Testis (tissue), 5 donors: ENCODE measurements at places on chromosomes 4 and X.

GRCh38 chrX:135006187-135006586, 15.4 kb downstream of the SMIM10 start:
- H3K4me3 ChIP-seq: no peak overlapping the region
- no peaks in the 10 kb centered on the region for H3K4me1 ChIP-seq
- no peak for DNase-seq
- H3K27ac ChIP-seq: no peak overlapping the region
- H3K36me3 ChIP-seq: no peaks in the 10 kb centered on the region

DNA sequence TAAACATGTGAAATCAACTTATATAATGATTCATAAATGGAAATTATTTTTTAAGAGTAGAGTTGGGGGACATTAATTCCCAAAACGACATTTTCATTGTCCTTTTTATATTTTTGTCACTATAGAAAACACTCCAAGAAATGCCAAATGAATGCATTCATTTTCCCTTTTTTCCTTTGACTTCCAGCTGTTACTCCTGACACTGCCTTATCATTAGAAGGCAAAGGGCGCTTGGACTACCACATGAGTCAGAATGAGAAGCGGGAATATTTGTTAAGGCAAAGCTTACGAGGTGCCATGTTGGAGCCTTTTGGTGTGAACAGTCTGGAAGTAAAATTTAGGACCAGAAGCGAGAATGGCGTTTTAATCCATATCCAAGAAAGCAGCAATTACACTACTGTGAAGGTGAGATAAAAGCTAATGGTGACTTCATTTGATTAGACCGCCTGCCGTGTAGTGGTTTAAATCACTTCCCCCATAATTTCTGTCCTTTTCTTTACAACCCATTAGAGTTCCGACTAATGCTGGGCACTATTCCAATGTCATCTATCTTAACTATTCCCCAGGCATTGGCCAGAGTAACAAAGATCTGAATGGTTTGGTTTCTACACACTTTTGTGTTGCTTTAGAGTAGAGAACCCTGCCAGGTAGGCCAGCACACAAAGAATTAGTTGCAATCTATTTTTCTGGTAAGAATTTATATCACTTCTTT, 166.7 kb downstream of the FAT4 start:
- H3K4me1 ChIP-seq: no peaks in the 10 kb centered on the region
- no peak overlapping the region for H3K4me3 ChIP-seq
- no peak for DNase-seq
- H3K27ac ChIP-seq: no peak overlapping the region

- no peaks in the 10 kb centered on the region for H3K27me3 ChIP-seq
- H3K27ac ChIP-seq: no peak overlapping the region
- no peak for DNase-seq
Observed at GRCh38 chr4:82043809-82044137, 330.0 kb downstream of the HNRNPD start.

GRCh38 chr4:8364141-8364540, 76.4 kb downstream of the ACOX3 start:
- no peaks in the 10 kb centered on the region for H3K27me3 ChIP-seq
- H3K4me1 ChIP-seq: no peaks in the 10 kb centered on the region
- H3K4me3 ChIP-seq: no peak overlapping the region

DNA sequence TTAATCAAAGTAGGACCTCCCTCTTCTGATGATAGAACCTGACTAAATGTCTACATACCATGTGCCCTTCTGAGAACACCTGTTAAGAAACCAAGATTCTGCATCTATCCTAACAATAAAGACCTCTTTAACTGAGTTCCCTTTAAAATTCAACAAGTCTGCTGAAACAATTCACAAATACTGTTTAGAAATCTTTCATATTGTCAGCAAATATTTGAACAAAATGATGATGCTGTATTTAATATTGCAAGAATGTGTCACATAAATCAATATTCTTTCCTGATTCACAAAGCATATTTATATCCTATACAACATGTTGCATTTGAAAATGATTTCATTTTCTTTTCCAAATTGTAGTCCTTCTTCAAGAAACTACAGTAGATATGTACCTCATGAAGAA, 59.6 kb upstream of the BMPR1B start:
- H3K4me1 ChIP-seq: no peaks in the 10 kb centered on the region
- no peak for DNase-seq
- no peaks in the 10 kb centered on the region for H3K36me3 ChIP-seq
- H3K27ac ChIP-seq: no peak overlapping the region
- H3K27me3 ChIP-seq: no peaks in the 10 kb centered on the region

DNA sequence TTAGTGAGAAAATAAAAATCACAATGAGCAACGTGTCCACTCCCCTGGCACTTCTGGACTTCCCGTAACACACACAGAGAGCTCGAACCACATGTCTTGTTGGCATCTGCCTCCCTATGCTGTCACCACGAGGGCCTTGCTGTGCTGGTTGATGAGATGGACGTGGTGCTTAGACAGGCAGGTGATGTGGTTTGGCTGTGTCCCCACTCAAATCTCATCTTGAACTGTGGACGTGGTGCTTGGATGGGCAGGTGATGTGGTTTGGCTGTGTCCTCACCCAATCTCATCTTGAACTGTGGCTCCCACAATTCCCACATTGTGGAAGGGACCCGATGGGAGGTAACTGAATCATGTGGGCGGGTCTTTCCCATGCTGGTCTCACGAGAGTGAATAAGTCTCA, 40.0 kb downstream of the FGFRL1 start:
- no peaks in the 10 kb centered on the region for H3K27me3 ChIP-seq
- H3K36me3 ChIP-seq: no peaks in the 10 kb centered on the region
- H3K4me3 ChIP-seq: no peak overlapping the region
- peaks cover 4% of the 10 kb centered on the region for H3K4me1 ChIP-seq
- no peak overlapping the region for H3K27ac ChIP-seq

- H3K4me3 ChIP-seq: no peak overlapping the region
- H3K27me3 ChIP-seq: no peaks in the 10 kb centered on the region
- DNase-seq: peak; percentile 60
Observed at GRCh38 chrX:140762061-140762460, 52.5 kb downstream of the LINC00632 start.

- no peaks in the 10 kb centered on the region for H3K36me3 ChIP-seq
- no peak overlapping the region for H3K4me3 ChIP-seq
- no peak for DNase-seq
- no peaks in the 10 kb centered on the region for H3K4me1 ChIP-seq
- no peak overlapping the region for H3K27ac ChIP-seq
Observed at GRCh38 chr4:151887031-151887815, 126.4 kb upstream of the GATB start.

GRCh38 chr4:38015886-38016515, 55.8 kb downstream of the PTTG2 start:
- no peaks in the 10 kb centered on the region for H3K4me1 ChIP-seq
- no peaks in the 10 kb centered on the region for H3K36me3 ChIP-seq
- DNase-seq: no peak
- H3K4me3 ChIP-seq: no peak overlapping the region
- H3K27ac ChIP-seq: no peak overlapping the region

DNA sequence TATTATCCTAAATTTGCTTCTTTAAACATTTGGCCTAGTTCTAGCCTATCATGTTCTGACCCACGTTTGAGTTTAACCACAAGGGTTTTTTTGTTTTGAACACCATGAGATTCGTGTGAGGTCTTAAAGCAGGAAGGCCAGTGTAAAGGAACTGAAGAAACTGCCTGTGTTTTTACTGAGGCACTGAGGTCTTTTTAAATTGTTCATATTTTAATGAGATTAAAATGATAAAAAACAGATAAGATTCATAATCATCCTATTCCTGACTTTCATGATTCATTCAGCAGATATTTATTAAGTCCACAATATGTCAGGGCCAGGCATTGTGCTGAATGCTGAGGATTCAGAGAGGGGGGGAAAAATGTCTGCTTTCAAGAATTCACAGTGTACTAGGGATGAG, 3.2 kb downstream of the RPS6KA3 start:
- H3K4me3 ChIP-seq: no peak overlapping the region
- no peaks in the 10 kb centered on the region for H3K36me3 ChIP-seq
- DNase-seq: no peak
- no peaks in the 10 kb centered on the region for H3K27me3 ChIP-seq
- no peaks in the 10 kb centered on the region for H3K4me1 ChIP-seq

DNA sequence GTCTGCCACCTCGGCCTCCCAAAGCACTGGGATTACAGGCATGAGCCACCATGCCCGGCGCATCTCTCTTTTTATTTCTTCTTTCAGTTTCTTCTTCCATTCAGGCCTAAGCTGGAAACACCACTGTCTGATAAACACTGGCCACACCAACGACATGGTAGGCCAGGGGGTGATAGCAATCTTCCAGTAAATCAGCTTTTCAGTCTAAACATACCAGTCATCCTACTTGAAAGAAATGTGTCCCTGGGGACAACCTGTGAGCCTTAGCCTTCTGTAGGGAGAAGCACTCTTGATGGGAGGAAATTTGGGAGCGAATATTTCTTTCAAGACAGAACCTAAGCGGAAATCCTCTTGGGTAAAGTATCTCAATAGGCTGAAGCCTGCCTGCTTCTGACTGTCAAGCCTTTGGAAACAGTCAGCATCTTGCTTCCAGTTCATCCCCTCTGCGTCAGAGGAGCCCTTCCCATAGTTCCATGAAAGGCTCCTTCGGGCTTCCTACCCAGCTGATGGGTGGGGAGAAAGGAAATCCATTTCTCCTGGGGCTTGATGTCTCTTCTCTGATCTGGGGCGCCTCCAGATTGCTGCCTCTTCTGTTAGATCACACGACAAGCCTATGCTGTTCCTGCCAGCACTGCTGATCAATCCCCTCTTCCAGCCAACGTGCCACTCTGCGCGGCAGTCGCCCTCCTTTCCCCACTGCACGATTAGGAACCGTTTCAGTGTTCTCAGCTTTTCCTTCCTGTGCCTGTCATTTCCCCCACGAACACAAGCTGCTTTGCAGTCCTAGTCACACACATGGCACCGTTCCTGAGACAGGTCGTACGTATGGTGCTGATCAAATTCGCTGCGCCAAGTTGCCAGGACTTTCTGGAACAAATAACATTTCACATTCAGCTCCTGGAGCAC, 49.5 kb upstream of the CBR4 start:
- H3K27me3 ChIP-seq: no peaks in the 10 kb centered on the region
- no peak overlapping the region for H3K4me3 ChIP-seq
- H3K27ac ChIP-seq: peak overlapping the region; percentile 63
- DNase-seq: no peak
- H3K4me1 ChIP-seq: peaks cover 16% of the 10 kb centered on the region
- H3K36me3 ChIP-seq: no peaks in the 10 kb centered on the region

DNA sequence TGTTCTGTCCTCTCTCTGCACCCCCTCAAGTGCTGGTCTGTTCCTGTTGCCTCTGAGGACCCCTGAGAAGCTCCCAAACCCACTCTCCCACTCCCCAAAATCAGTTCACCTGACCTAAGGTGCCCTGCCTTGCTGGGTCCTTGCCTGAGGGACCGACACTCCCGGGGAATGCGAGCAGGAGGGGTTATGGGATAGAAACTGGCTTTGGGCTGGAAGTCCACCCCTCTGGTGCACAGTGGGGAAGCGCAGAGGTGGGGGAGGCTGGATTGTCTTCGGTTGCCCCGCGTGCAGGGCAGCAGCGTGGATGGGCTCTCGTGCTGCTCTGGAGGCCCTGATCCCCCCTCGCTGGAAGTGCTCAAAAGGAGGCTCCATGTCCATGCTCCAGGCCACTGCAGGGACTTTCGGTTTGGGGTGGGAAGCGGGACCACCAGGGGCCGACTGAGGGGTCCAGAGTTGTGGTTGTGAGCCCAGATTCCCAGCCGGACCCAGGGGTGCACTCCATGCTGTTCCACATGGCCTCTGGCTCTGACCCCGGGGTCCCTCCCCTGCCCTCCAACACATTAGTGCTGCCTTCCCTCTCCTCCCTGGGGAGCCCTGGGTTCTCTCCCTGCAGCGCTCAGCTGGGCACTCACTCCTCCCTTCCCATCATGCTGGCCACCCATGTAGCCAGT, 7.6 kb downstream of the SORCS2 start:
- H3K4me3 ChIP-seq: no peak overlapping the region
- no peaks in the 10 kb centered on the region for H3K36me3 ChIP-seq
- no peaks in the 10 kb centered on the region for H3K27me3 ChIP-seq
- peak; percentile 7 for DNase-seq
- no peak overlapping the region for H3K27ac ChIP-seq

DNA sequence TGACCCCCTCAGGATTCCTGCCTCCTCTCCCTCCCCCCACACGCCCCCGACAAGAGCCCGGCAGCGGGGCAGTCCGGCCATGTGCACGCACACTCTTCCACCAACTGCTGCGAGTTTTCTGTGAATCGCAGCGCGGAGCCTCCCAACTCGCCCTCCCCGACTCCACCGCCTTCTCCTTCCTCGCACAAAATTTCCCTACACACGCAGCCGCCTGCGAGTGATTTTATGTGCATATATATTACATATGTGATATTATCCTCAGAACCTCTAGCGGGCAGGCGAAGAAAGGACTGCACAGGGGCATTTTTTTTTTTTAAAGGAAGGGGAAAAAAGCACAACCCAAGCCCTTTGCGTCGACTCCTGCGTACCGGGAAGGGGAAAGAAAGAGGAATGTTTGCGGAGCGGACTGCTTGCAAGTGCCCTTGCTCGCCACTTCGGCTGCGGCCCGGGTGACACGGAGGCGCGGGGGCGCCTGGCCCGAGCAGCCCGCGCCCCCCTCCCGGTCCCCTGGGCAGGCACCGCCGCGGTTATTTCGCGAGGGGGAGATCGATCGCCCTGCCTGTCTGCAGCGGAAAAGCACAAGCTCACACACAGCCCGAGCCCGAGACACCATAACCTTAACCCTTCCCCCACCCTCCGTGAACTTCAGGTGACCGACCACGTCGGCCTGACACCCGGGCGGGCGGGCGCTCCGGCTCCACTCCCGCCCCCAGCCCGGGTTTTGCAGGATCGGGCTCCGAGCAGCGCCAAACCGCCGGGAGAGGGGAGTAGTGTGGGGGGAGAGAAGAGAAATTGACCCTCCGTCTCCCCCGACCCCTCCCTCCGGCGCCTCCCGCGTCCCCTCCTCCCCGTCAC, 2.3 kb downstream of the ZNF827 start:
- peak; percentile 70 for DNase-seq
- H3K36me3 ChIP-seq: no peaks in the 10 kb centered on the region
- H3K4me1 ChIP-seq: peaks cover 10% of the 10 kb centered on the region
- peak overlapping the region; percentile 95 for H3K27ac ChIP-seq
- H3K27me3 ChIP-seq: no peaks in the 10 kb centered on the region

- no peak overlapping the region for H3K4me3 ChIP-seq
- DNase-seq: no peak
- no peaks in the 10 kb centered on the region for H3K4me1 ChIP-seq
- no peaks in the 10 kb centered on the region for H3K36me3 ChIP-seq
- H3K27ac ChIP-seq: no peak overlapping the region
Observed at GRCh38 chrX:115584696-115585095, 23.7 kb downstream of the PLS3 start.

- H3K27ac ChIP-seq: no peak overlapping the region
- H3K36me3 ChIP-seq: no peaks in the 10 kb centered on the region
- H3K27me3 ChIP-seq: no peaks in the 10 kb centered on the region
Observed at GRCh38 chrX:47958761-47959342, 44.9 kb downstream of the ZNF182 start.

GRCh38 chrX:153600032-153600373, 1.1 kb upstream of the CCNQ start:
- DNase-seq: no peak
- no peaks in the 10 kb centered on the region for H3K27me3 ChIP-seq
- H3K27ac ChIP-seq: no peak overlapping the region
- peaks cover 2% of the 10 kb centered on the region for H3K4me1 ChIP-seq

- no peaks in the 10 kb centered on the region for H3K36me3 ChIP-seq
- H3K4me3 ChIP-seq: no peak overlapping the region
- no peaks in the 10 kb centered on the region for H3K4me1 ChIP-seq
Observed at GRCh38 chr4:176622251-176622948, 170.3 kb downstream of the VEGFC start.

- no peak overlapping the region for H3K4me3 ChIP-seq
- no peak overlapping the region for H3K27ac ChIP-seq
- no peaks in the 10 kb centered on the region for H3K4me1 ChIP-seq
- H3K36me3 ChIP-seq: no peaks in the 10 kb centered on the region
- H3K27me3 ChIP-seq: no peaks in the 10 kb centered on the region
Observed at GRCh38 chr4:153741541-153741940, 18.3 kb downstream of the RNF175 start.
